ENCODE measurements at places on chromosomes 7 and 10. TPM values are rescaled to one million over a fixed set of nuclear protein-coding genes. Genes with fewer than 3 reads are reported as not detected.

Gene TFPI2
- 9.8 TPM for total RNA-seq

Gene STEAP1
- total RNA-seq = 3.6 TPM

Gene SEC31B
- total RNA-seq = 8.7 TPM

Gene ANKRD30A
- total RNA-seq = not detected

Gene CTNNA3
- total RNA-seq = 21.2 TPM

Gene PLEKHS1
- 0.18 TPM for total RNA-seq

Gene MINDY3
- total RNA-seq = 36.3 TPM

Gene VWA2
- 3.0 TPM for total RNA-seq

Gene UBE2D4
- total RNA-seq = 12.4 TPM

Gene MYO3A
- total RNA-seq = 3.9 TPM

Gene IQUB
- total RNA-seq = 9.8 TPM

Gene SPRN
- total RNA-seq = 1.7 TPM

Gene NANOS1
- 1.9 TPM for total RNA-seq

Gene FAM20C
- total RNA-seq = 67.1 TPM

Gene CPN1
- 2.2 TPM for total RNA-seq

Gene FAM25C
- total RNA-seq = not detected

Gene TMEM140
- 8.9 TPM for total RNA-seq

Gene SPAM1
- not detected for total RNA-seq

Gene PALS2
- 15.4 TPM for total RNA-seq

Gene CLEC2L
- 0.70 TPM for total RNA-seq

Gene PLXNA4
- 13.7 TPM for total RNA-seq

Gene AEBP1
- total RNA-seq = 68.5 TPM

Gene CD36
- total RNA-seq = 133 TPM

Gene CYP3A4
- not detected for total RNA-seq

Gene OR13A1
- 0.06 TPM for total RNA-seq

Gene ACTL6B
- total RNA-seq = not detected

Gene IFIT5
- total RNA-seq = 15.6 TPM

Gene MLXIPL
- 9.3 TPM for total RNA-seq

Gene EBLN1
- total RNA-seq = not detected

Gene NXPH1
- total RNA-seq = 0.23 TPM

Gene CFAP43
- 12.3 TPM for total RNA-seq

Gene AQP1
- 143 TPM for total RNA-seq

Gene VWDE
- 3.1 TPM for total RNA-seq

Gene IKZF1
- total RNA-seq = 12.7 TPM

Gene CHAT
- total RNA-seq = not detected

Gene AP5Z1
- total RNA-seq = 29.9 TPM

Gene FGL2
- 97.6 TPM for total RNA-seq

Gene PWWP2B
- 21.3 TPM for total RNA-seq

Gene LRRD1
- 0.82 TPM for total RNA-seq

Gene ANXA8L1
- 0.88 TPM for total RNA-seq

Gene RSU1
- total RNA-seq = 46.2 TPM

Gene SYT15
- total RNA-seq = 2.7 TPM

Gene BMPER
- total RNA-seq = 19.5 TPM

Gene FBH1
- total RNA-seq = 71.3 TPM

Gene TMEM130
- total RNA-seq = 10.2 TPM

Gene LIPM
- not detected for total RNA-seq

Gene PRPS1L1
- not detected for total RNA-seq

Gene MUC3A
- 0.35 TPM for total RNA-seq

Gene TRIL
- total RNA-seq = 110 TPM

Gene OR2A1
- 0.29 TPM for total RNA-seq

Measured in metanephros (tissue), 2 donors.